GDM1 (cell line): ENCODE measurements at places on chromosomes 16 and 17.

DNA sequence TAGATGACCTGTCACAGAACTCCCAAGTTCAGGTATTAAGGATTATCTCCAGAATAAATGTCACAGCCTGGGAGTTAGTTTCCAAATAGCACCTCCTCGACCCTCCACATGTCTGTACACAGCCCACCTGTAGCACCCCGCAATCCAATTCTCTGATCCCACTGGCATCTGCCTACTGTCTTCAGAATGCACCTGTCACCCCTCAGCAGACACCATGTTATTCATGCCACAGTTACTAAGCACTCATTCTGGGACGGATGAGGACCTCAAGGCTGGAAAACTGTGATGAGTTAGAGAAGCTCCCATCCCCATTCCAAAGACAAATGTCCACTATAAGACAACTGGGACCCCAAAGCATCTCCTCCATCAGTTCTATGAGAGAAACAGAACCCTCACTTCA is 7.8 kb downstream of the EMP2 start:
- DNase-seq = no peak

DNA sequence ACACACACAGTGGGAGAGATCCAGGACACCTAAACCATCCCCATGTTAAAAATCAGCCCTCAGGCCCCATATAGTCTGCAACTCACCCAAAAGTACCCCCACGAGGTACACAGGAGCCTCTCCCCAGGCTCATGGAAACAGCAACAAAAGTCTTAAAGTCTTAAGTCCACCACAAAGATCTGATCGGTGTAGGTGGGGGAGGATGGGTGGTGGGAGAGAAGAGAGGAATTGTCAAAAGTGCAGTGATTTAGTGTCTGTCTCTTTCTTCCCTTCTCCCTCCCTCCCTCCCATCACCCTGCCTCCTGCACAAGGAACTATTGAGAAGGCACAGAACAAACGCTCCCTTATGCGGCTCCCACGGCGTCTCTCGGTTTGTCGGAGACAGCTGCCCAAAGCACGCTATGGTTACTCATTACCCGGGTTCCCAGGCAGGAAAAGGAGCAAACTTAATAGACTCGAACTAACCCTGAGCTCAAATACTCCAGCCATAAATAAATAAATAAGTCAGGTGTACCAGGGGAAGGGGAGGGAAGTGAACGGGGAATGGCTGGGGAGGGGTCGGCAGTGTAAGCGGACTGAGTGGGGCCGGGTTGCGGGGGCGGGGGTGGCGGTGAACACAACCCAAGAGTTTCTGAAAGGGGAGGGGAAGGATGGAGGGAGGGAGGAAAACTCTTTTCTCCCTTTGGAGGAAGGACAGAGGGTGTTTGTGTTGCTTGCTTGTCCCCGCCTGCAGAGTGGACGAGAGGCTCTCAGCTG is 477.4 kb downstream of the SLC39A11 start:
- no peak for DNase-seq

GRCh38 chr17:48842746-48843145 is 11.9 kb downstream of the CALCOCO2 start:
- DNase-seq = no peak

DNA sequence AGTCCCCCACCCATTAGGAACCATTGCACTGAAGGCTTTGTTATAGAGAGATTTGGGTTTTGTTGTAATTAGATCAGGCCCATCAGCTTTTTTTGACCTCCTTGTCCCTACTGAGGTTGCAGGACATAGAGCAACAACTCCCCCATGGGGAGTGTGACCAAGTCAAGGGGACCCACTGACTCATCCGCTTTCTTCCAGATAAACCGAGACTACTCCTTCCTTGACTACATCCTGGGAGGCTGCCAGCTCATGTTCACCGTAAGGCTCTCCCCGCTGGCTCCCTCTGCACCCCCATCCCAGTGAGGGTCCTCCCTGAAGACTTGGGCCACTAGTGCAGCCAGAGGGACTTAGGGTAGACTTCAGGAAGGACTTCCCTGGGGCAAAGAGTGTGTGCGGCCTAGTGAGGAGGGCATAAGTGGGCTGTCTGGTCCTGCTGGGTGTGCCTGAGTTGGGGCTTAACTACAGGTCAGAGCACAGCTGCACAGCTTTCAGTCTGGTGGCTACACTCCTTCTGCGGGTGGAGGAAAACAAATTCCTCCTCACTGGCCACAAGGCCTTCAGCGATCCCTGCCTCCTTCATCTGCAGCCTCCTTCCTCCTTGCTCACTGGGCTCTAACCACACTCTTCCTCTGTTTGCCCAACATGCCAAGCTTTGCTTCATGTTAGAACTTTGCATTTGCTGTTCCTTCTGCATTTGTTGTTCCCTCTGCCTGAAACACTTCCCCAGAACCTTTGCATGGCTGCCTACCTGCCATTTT is 31.0 kb downstream of the CPNE2 start:
- DNase-seq = no peak

GRCh38 chr17:38725066-38725465 is 5.1 kb upstream of the CISD3 start:
- DNase-seq = no peak

- no peak for DNase-seq
Measured at GRCh38 chr16:48503779-48504178, 106.2 kb downstream of the N4BP1 start.
